Lower leg skin (tissue), 4 donors: ENCODE measurements at places on chromosomes 7 and 10.

GRCh38 chr7:117153016-117153545 is 169.8 kb downstream of the WNT2 start:
- DNase-seq = no peak

DNA sequence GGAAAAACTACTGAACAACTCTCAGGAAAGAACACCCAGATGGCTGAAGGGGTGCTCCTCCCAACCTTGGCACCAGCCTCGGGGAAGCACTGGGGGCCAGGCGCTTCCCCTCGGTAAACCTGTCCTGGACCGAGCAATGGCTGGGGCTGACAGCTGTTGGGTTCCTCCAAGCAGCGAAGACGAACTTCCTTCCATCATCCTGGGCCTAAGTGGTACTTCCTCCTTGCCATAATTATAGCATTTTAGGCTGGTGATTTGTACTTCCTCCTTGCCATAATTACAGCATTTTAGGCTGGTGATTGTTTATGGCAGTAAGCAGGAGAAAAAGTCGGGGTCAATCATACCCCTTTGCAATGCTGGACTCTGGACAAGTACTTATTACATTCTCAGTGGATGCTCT is 69.3 kb downstream of the MYOF start:
- DNase-seq = no peak

- no peak for DNase-seq
Observed at GRCh38 chr10:86251426-86251825, 115.2 kb downstream of the GRID1 start.

DNA sequence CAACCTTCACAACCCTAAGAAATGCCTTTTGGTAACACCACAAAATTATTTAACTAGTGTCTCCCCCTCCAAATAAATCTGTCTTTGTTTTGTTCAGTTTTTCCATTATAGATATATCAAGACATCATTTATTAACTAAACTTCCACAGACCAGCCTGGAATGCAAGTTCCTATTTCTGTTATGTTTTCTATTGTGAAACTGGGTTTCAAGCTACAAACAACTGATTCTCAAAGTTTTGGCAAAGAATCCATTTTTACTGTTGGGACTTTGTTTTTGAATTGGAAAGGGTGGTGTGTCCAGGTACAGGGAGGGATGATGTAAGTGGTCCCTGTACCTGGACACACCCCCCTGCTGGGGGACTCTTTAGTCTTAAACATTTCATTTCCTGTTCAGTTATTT is 36.2 kb downstream of the STAMBPL1 start:
- DNase-seq = no peak

DNA sequence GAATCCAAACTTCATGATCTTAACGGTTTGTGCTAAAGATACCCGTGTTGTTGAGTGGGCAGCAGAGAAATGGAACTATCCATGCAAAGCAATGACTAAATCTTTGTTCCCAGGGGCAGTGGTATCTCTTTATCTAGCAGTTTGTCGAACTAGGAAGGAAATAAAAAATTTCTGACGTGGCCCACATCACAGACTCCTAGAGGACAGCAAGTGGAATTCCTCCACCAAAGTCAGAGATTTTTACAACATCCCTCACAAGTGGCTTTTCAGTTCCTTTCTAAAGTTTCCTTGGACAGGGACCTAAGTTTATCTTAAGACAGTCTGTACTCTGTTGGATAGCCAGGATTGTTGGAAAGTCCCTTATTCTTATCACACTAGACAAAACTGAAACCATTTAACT is 136.0 kb downstream of the RAPGEF5 start:
- no peak for DNase-seq

GRCh38 chr7:74371381-74372341 is 82.0 kb upstream of the GTF2IRD1 start:
- no peak for DNase-seq
